Activated CD4-positive, alpha-beta T cell treated with anti-CD3 and anti-CD28 coated beads, Interleukin-2, amount 50 U/mL, for 24 hours (primary cell): ENCODE measurements at places on chromosomes 5 and 9.

GRCh38 chr9:107953556-107954125 lies 464.1 kb upstream of the KLF4 start:
- no peak for DNase-seq

- DNase-seq = no peak
Observed at GRCh38 chr5:73838901-73839300, 212.9 kb downstream of the ARHGEF28 start.

GRCh38 chr5:57779383-57780223 lies 297.0 kb upstream of the ACTBL2 start:
- no peak for DNase-seq

DNA sequence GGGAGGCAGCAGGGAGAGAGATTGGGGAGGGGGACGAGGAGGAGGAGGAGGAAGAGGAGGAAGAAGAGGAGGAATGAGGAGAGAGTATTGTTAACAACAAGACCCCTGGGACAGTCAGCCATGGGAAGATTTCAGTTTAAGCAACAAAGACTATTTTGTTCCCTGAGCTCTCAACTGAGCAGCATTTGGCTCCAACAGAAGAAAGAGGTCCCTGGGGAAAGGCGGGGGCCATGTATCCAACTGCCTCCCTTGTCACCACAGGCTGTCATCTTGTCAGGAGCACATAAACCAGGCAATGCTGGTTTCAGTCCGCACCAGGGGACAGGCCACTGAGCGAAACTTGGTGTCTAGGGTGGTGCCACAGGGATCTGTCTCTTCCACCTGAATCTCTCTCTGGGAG lies 316.1 kb downstream of the TLE1 start:
- no peak for DNase-seq

GRCh38 chr9:33620738-33621439 lies 96.8 kb downstream of the ANKRD18B start:
- DNase-seq = no peak

DNA sequence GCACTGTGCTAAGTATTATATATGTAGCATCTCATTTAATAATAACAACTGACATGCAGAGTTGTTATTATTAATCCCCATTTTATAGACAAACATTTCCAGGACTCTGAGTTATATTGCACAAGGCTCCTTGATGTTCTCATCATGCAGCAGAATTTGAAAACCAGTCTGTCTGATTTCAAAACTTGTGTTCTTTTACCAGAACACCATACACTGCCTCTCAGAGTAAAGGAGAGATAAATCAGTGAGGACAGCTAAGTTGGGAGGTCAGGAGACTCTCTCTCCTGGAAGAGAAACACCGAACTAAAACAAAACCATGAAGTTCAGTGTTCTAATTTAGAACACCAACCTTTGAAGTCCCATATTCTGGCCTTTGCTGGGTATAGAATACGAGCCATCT lies 92.7 kb upstream of the TNC start:
- no peak for DNase-seq

- no peak for DNase-seq
Observed at GRCh38 chr5:159975462-159976019, 33.4 kb upstream of the TTC1 start.
